Glomerular endothelial cell (primary cell): ENCODE measurements at places on chromosomes 16 and 17. TPM values are rescaled to one million over a fixed set of nuclear protein-coding genes. Genes with fewer than 3 reads are reported as not detected.

GRCh38 chr16:25553711-25554436 is 137.9 kb upstream of the HS3ST4 start:
- DNase-seq = no peak

DNA sequence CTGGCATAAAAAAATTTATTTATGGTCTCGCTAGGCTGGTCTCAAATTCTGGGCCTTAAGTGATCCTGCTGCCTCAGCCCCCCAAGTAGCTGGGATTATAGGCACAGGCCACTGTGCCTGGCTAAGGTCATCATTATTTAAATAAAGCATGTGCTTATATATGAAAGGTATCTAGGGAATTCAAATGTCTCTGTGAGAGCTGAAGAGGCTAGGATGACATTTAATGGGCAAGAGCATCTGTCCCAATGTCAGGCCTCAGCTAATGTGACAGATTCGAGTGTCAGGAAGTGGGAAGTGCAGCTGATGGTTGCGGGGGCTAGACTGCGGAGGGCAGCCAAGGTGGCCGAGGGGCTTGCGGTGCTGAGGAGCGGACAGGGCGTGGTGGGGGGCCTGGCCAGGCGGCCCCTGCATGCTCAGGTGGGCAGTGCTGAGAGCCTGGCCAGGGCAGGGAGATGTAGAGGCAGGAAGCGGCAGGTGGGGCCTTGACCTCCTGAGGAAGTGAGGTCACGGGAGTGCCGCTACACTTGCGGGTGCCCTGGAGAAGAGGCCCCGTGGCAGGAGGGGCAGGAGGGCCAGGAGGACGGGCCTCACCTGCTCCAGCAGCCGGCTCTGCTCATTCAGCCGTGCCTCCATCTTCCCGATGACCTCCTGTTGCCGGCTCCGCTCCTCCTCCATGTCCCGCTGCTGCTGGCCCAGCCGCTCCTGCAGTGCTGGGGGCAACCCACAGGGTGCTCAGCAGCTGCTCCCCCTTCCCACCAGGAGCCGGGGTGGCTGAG is 12.6 kb upstream of the MRPL38 start:
- DNase-seq = no peak

- DNase-seq = no peak
Observed at GRCh38 chr16:15606518-15607220, 36.3 kb downstream of the MARF1 start.

DNA sequence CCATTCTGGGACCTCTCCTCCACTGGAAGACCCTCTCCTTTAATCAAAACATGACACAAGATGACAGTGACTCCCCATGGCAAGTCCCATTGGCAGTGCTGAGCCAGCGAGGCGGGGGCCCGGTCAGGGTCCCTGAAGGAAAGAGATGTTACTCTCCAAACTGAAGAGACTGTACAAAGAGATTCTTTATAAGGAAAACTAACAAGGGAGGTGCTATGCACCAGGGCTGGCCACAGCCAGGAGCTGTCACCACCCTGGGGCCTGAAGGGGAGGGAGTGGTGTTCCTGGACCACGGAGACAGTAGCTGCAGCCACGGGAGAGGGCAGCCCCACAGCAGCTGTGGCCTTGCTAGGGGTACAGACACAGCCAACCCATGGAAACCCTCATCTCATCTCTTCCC is 123.1 kb downstream of the XYLT1 start:
- no peak for DNase-seq

Gene IGSF6
- not detected in 2 replicates for total RNA-seq
